Activated CD8-positive, alpha-beta memory T cell treated with anti-CD3 and anti-CD28 coated beads for 1 hour (primary cell): ENCODE measurements at places on chromosomes 1 and 21.

GRCh38 chr1:154881820-154882535, 11.9 kb upstream of the KCNN3 start:
- no peak for DNase-seq

- DNase-seq: no peak
These were observed 2.7 kb downstream of the ZBED6 start for GRCh38 chr1:203797948-203798655.

DNA sequence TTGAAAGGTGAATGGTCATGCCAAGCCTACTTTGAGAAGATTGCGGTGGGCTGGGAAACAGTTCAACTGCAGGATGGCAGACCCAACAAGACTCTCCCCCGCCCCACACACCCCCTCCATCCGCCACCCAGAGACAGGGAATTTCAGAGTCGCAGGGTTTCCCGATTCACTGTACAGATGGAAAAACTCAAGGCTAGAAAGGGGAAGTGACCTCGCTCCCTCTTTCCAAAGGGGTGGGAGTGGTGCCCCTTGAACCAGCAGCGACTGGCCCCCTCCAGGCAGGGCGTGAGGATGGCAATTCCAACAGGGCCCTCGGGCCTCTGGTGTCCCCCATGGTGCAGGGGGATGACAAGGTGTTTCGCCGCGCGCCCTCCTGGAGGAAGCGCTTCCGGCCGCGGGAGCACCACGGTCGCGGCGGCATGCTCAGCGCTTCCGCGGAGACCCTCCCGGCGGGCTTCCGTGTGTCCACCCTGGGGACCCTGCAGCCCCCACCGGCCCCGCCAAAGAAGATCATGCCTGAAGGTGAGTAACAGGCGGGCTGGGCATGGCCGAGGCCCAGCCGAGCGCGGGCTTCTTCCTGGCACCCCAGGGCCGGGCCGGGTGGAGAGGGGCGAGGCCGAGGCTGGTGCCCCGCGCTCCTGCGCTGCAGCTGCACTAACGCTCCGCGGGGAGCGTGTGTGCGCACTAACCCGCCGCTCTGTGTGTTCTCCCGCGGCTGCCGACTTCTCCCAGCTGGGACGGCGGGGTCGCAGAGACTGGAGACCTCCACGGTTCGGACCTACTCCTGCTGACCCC, 10.4 kb downstream of the MYOG start:
- no peak for DNase-seq

DNA sequence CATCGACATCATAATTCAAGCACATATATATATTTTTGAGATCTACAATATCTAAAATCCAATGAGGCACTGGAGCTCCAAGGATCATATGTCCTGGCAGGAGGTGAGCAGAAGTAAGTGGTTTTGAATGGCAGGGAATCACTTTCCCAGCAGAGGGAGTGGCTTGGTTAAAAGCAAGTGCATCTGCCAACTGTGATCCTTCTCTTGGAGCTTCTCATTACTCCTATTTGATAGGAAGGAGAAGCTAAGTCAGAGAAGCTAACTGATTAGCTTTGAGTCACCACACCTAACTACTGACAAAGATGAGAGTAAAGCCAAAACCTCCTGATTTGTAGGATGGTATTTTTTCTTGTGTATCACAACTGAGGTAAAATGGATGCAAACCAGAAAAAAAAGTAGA, 55.0 kb downstream of the ALG14 start:
- no peak for DNase-seq
